ENCODE measurements at places on chromosomes 13 and 19.

- no peak for DNase-seq
Measured at GRCh38 chr13:46642254-46642653, 89.3 kb downstream of the LRCH1 start.

DNA sequence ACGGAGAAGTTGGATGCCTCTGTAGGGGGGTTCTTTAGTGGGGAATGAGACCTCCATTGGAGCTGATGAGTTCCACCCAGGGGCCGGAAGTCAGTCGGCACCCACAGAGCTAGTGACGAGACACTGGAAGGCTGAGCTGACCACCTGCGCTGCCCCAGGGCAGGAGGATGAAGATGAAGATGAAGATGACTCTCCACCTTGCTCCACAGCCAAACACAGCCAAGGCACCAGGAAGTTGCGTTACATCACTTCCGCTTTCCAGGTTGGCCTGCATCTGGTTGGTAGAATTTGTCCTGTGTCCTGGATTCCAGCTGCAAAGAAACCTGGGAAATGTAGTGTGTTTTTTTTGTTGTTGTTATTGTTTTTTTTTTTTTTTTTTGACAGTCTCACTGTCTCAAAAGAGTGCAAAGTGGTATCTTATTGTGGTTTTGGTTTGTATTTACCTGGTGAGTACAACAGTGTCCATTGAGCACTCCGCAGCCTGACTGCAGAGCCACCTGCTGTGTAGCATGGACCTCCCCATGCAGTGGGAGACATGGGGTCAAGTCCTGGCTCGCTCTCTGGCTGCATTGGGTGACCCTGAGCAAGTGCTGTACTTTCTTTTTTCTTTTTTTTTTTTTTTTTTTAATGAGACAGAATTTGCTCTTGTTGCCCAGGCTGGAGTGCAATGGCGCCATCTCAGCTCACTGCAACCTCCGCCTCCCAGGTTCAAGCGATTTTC is 1.9 kb downstream of the TBC1D17 start:
- no peak for DNase-seq

DNA sequence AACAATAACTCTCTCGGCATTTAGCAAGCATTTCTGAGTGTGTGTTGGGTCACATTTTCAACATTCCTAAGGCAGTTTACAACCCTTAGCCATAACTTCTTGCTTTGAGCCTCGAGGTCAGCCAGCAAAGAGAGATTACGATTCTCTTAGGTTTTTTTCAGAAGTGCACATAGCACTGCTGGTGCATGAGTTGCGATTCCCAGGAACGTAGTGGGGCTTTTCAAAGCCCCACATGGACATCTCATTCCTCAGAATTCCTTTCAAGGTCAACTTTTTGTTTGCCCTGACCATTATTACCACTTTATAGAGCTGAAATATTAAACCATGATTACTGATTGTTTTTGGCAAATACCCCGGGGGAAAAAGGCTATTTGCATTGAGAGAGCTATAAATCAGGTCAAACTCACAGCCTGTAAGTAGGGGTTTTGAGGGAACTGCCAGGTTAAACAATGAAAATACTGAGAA is 705.3 kb downstream of the GPC5 start:
- DNase-seq: no peak

DNA sequence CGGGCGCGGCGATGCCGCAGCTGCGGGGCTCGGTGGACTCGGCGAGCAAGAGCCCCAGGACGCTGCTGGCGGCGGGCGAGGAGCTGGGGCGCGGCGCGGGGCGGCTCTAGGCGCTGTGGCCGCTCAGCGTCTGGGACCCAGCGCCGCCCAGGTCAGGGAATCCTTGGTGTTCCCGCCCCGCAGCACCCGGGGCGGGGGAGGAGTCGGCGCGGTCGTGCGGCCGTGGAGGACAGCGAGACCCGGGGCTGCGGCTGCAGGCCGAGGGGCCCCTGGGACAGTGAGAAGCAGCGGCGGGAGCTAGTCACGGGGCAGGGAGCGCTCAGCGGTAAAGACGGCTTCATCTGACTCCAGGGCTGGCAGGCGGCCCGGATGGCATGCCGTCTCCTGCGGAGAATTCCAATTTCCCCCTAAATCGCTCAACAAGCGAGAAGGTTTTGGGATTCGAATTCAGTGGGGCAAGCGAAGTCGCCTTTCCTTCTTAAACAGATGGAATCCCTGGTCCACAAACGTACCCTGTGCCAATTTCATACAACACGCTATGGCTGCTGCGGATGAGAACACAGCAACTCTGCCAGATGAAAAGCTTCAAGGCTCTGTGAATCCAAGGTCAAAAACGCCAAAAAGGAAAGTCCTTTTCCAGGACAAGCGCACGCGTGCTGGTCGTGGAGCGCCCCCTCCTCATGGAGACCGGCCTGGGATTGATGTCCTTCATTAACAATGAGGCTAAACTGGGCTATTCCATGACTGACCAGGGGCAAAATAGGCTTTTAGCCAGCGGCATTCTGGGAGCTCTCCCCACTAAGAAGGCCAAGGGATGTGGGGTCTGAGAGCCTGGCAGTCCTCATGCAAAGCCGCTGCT is 4.2 kb upstream of the ZSCAN4 start:
- peak; percentile 8 for DNase-seq

GRCh38 chr13:59877933-59878332 is 285.8 kb downstream of the DIAPH3 start:
- no peak for DNase-seq

- no peak for DNase-seq
Measured at GRCh38 chr13:113787694-113788093, 28.7 kb downstream of the TMEM255B start.

GRCh38 chr13:50345804-50346203 is 330.6 kb downstream of the KCNRG start:
- no peak for DNase-seq

DNA sequence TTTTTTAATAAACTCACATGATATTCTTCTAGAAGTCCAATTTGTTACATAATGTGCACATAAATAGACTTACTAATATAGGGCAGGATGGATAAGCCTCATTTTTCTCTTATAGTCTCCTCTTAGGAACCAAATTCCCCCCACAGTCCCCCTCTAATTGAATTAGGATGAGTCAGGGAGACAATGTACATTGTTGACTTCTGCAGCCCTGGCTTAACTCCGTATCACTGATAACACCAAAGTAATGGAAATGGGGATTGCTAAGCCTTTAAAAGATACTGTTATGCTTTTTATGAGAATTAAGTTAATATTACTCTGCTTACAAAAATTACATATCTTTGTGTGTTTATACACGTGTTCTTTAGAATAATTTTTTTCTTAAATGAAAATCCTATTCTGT is 5.1 kb upstream of the PCDH9 start:
- DNase-seq: no peak

- no peak for DNase-seq
Measured at GRCh38 chr13:58978331-58978730, 1185.4 kb downstream of the DIAPH3 start.

DNA sequence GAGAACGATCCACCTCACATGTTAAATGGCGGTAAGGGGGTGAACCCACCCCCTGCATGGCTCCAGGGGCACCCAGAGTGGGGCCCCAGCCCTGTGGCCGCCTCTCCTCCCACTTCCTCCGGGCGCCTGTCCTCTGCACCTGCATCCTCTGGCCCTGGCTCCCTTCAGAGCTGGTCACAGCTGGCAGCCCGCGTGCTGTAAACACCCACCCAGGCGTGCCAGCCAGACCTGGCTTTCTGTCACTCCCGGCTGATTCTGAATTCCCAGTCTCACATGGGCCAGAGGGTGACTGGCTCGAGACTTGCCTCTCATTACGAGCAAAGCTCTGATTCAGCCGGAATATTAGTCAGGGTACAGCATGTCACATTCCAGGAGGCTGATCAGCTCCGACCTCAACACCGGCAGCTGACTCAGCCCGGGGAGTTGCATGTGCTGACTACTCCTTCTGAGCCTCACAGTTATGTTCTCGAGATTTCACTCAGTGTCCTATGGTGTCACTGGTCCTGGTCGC is 75.1 kb downstream of the GNG7 start:
- DNase-seq: peak; percentile 87

- no peak for DNase-seq
Measured at GRCh38 chr19:32676895-32677359, 1.3 kb downstream of the RGS9BP start.

GRCh38 chr13:101017123-101017872 is 342.7 kb upstream of the TMTC4 start:
- DNase-seq: no peak

DNA sequence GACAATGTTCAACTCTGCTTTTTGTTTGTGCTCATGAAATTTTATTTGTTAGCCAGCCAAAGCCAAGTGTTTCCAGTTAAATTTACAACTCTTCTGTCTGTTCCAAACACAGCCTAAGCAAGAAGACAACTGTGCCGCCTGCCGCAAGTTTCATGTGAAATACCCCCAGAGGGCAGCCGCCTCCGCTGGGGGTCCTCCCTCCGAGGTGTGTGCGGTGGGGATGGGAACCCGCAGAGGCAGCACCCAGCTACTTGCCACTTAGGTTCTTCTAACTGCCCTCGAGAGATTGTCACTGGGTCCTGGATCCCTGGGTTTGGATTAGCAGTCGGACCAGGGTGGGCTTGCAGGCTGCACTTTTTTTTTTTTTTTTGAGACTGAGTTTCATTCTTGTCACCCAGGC is 28.5 kb downstream of the ATP11A start:
- no peak for DNase-seq

- no peak for DNase-seq
Measured at GRCh38 chr19:28519218-28519779, 693.7 kb downstream of the UQCRFS1 start.

DNA sequence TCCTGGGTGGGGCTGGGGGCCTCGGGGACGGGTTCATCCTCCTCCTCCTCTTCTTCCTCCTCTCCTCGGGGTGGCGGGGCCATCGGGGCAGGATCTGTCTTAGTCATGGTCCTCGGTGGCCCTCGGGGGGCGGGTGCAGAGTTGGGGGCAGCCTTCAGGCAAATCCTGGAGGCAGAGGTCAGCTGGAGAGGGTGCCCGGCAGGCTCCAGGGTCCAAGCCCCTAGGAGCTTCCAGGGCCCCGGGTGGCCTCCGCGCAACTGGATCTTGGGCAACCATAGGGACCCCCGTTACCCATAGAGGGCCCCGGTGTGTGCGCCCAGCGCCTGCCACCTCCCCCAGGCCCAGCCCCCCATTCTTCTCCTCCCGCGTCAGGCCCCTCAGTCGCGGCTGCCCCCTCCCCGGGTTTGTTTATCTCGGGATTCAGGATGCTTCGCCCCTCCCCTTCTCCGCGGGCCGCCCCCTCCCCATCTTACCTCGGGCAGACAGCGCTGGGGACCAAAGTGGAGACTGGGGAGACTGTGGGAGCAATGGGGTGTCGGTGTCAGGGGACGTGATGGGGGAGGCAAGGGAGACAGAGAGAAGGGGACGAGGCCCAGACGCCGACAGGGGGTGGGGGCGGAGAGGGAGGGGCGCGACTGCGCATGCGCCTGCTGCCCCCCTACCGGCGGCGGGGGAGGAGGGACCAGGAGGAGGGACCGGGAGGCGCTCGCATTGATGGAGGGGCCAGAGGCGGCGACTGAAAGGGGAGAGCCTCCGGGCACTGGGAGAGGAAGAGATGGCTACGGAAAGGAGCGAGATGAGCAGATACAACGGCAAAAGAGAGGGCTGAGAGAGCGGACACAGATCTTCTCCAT is at the start of gene CLIP3:
TSS of gene CLIP3 (minus strand) at position 623 of the 854 bp plus-strand sequence. CDS start at position 107, 516 bp downstream.
- peak; percentile 11 for DNase-seq

- no peak for DNase-seq
Measured at GRCh38 chr19:18290302-18291018, 9.0 kb upstream of the JUND start.

GRCh38 chr13:93244141-93244917 is 17.7 kb downstream of the GPC6 start:
- DNase-seq: no peak

DNA sequence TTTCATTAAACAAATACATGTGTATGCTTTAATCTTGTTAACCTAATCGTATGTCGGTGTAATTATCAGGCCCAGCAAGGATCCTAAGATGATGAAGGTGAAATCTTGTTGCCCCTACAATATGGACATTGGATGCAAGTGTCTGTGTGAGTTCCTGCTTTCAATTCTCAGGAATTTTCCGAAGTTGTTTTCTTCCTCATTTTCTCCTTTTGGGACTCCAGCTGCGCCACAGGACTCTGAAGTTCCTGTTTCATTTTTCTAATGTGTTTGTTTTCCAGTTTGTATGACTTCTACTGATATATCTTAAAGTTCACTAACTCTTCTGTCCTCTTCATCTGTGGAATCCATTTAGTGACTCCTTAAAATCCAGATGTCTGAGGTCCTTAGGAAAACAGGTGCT is 11.9 kb upstream of the OR7D2 start:
- no peak for DNase-seq

DNA sequence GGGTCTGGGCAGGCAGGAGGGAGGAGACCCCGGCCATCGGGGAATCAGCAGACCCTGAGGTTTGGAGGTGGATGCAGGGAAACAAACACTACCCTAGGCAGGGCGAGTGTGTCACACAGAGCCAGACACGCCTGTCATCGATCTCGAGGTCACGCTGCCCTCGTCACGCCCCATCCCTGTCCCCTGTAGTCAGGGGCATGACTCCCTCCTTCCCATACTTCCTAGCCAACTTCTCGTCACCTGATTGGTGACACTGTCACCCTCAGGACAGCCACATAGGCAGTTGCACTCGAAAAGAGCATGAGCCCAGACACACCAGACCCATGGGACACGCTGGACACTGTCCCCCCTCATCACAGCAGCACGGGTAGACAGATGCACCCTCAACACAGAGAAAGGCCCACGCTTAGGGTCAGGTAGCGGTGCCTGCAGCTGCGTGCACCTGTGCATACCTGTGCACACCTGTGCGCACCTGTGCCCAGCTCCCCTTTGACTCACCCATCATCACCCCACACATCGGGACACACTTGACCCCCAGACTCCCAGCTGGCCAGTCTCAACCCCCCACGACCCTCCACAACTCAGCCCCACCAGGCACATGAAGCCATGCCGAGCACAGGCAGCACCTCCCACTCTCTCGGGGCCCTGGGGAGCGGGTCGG is 11.9 kb downstream of the CILP2 start:
- DNase-seq: no peak

DNA sequence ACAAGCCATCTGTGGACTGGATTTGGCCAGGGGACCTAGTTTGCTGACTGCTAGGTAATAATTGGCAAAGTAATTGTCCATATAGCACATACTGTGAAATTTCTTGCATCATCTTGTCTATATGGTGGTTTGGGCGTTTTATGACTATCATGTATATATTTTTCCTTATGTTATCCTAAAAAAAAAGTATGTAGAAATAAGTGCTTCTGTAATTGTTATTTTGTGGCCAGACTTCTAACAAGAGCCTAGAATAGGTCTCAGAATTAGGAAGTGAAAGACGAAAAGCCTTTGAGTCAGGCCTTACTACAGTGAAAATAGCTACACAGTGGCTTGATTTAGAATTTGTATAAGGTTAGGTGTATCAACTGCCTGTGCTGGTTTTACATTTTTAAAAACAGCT is 4.2 kb downstream of the FNDC3A start:
- DNase-seq: no peak

GRCh38 chr13:50537029-50537428 is 306.5 kb downstream of the DLEU7 start:
- DNase-seq: no peak

GRCh38 chr13:77725071-77725470 is 27.6 kb downstream of the SLAIN1 start:
- no peak for DNase-seq

GRCh38 chr19:44757735-44758505 is 9.4 kb downstream of the BCL3 start:
- DNase-seq: no peak

GRCh38 chr13:51635137-51635878 is 51.0 kb downstream of the WDFY2 start:
- DNase-seq: no peak

- no peak for DNase-seq
Measured at GRCh38 chr13:59300355-59301173, 863.2 kb downstream of the DIAPH3 start.

GRCh38 chr19:46776927-46777911 is 11.2 kb downstream of the SLC1A5 start:
- DNase-seq: no peak

GRCh38 chr19:3025549-3025886 is 3.6 kb downstream of the TLE2 start:
- no peak for DNase-seq

Measured in astrocyte of the cerebellum (primary cell).